ENCODE measurements at places on chromosomes 2 and 18. TPM values are rescaled to one million over a fixed set of nuclear protein-coding genes. Genes with fewer than 3 reads are reported as not detected.
A peak's percentile ranks its signal among the peaks of the same experiment; 100 is the strongest.

The FIGN gene
- total RNA-seq, result 2.4 TPM

The STPG4 gene
- total RNA-seq, result not detected

The UCN gene
- 0.21 TPM for total RNA-seq

The DSG1 gene
- not detected for total RNA-seq

The PSMA8 gene
- not detected for total RNA-seq

The MTIF2 gene
- 50.5 TPM for total RNA-seq

The AGXT gene
- total RNA-seq, result not detected

DNA sequence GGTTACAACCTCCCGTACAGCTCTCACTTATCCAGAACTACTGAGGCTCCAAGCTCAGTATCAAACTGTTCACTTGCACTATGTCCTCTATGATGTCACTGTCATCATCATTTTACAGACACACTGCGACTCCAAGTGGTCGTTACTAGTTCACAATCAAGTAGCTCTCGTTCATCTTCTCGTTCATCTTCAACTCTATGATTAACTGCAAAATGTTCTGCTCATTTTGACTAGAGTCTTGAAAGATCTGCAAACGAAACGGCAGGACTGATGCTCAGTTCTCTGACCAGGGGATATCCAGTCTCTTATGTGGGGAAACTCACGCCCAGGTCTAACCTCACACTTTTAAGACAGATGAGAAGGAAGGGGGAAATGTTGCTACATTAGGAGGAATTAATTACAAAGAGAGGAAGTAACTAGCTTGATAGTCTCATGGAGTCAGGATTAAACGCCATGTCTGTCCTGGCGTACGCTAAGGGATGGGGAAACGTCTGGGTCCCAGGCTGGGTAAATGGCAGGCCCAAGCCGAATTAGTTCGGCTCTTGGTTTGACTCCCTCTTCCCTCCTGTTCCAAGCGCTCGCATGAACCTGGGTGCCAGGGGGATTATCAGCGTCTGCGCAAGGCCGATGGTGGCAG lies 794 bp upstream of the CHCHD5 start:
- no peak for DNase-seq

GRCh38 chr2:234595829-234596228 lies 98.9 kb upstream of the ARL4C start:
- DNase-seq, result peak; percentile 55

- DNase-seq, result no peak
Measured at GRCh38 chr18:25169701-25170100, 182.3 kb downstream of the ZNF521 start.

GRCh38 chr2:224847381-224847780 lies 131.2 kb upstream of the CCDC195 start:
- no peak for DNase-seq

- no peak for DNase-seq
Measured at GRCh38 chr2:127434515-127434914, 16.3 kb downstream of the PROC start.

- no peak for DNase-seq
Measured at GRCh38 chr2:176174382-176174823, 14.1 kb upstream of the HOXD1 start.

- DNase-seq, result no peak
Measured at GRCh38 chr2:208252716-208253492, 2.0 kb downstream of the IDH1 start.

GRCh38 chr2:38933653-38934052 lies 44.0 kb downstream of the ARHGEF33 start:
- DNase-seq, result no peak

- no peak for DNase-seq
Measured at GRCh38 chr2:66240286-66240685, 194.6 kb upstream of the MEIS1 start.

DNA sequence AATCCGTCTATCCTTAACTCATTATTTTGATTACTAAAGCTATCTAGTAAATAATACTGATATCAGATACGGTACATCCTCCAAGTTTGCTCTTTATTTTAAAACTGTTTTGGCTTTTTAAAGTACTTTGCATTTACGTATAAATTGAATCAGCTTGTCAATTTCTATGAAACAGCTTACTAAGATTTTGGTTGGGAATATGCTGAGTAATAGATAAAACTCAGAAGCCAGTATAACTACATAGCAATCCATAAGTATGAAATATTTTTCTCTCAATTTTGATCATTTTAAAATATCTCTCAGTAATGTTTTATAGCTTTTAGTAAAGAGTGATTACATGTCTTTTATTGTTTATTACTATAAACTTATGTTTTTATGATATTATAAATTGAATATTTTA lies 116.2 kb upstream of the SOX11 start:
- DNase-seq, result no peak

- no peak for DNase-seq
Measured at GRCh38 chr2:237289139-237289538, 124.8 kb downstream of the COL6A3 start.

DNA sequence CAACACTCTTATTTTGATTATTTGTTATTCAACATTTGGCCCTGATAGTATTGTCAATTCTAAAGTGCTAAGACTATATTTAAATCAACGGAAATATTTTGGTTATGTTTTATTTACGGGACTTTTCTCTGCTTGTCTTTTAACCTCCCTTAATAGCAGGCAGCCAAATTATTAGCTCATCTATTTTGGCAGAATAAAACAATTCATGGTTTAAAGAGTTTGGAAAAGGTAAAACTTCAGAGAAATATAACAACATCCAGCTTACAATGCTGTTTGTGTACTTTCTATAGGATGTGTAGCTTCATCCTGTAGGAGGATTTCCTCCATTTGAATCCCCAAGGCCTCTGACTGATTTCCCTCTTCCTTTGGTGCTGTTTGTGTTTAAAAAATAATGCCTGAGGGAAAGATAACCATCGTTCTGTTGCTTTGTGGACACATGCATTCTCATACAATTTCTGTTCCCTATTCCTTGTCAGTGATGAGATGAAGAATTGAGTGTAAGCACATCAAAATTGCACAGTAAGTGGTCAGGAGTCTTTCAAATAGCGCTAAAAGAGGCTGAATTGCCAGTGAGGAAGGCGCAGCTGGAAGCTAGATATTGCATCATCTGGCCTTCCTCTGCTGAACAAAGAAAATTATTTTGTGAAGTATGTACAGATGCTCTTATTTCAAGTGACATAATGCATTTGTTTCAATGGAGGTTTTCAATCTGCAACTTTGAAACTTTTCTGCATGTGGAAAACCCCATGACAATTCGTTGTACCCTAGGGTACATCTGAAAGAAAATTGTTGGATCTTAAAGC lies 80.3 kb downstream of the CD28 start:
- no peak for DNase-seq

Data from SJSA1 (cell line).